T-helper 17 cell (primary cell): ENCODE measurements at places on chromosomes 3 and 15. TPM values are rescaled to one million over a fixed set of nuclear protein-coding genes. Genes with fewer than 3 reads are reported as not detected.

DNA sequence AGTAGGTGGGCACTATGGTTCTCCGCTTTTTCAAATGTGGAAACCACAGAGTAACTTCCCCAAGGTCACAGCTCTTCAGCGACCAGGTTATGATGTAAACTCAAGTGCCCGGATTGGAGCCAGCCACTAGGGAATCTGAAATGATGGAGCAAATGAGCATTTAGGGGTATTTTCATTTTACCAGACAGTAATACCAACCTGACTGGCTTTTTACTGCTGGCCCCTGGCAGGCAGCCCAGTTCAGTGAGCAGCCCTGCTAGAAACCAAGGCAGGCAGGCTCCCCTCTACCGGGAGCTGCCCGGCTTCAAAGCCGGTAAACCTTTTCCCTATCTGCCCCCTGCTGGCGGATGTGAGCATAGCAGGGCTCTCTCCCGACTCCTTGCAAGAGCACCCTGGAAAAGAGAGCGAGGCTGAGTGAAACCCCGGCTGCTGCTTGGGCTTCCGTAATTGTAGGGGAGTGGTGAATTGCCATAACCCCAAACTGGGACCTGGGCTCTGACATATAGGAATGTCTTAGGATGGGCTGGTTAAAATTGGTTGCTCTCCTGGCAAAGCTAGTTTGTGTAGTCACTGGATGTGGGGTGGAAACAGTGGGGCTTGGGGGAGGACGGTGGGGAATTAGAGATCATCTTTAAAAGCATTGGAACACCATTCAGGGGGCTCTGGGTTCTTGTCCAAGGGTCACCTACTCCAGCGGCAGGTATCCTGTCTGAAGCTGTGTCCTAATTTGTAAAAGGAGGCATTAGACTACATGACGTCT lies 98.0 kb upstream of the TNFAIP8L3 start:
- DNase-seq, result peak; percentile 60

DNA sequence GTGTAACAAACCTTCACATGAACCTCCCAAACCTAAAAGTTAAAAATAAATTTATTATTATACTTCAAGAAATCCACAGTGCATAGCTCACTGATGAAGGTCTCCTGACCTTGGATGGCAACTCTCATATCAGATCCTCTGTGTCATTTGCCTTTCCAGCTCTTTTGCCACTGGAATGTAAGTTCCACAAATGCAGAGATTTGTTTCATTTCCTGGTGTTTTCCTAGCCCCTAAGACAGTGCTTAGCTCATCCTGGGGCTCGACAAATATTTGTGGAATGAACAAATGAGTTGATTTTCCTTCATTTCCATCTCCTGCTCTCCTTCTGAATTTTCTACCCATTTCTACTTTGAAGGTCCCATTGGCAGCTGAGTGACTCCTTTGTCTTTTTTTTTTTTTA lies 56.0 kb downstream of the FRMD4B start:
- DNase-seq, result no peak

DNA sequence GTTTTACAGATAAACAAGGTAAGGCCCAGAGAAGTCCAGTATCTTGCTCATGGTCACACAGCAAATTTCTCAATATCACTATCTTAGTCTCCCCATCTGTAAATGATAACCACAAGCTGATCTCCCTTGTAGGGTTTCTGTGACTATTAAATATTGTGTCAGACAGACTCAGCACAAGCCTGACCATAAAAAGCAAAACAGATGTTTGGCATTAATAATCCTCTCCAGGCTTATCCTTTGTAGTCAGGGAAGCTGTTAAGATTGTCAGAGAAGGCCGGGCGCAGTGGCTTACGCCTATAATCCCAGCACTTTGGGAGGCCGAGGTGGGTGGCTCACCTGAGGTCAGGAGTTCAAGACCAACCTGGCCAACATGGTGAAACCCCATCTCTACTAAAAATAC lies 173.2 kb upstream of the PRICKLE2 start:
- DNase-seq, result no peak

DNA sequence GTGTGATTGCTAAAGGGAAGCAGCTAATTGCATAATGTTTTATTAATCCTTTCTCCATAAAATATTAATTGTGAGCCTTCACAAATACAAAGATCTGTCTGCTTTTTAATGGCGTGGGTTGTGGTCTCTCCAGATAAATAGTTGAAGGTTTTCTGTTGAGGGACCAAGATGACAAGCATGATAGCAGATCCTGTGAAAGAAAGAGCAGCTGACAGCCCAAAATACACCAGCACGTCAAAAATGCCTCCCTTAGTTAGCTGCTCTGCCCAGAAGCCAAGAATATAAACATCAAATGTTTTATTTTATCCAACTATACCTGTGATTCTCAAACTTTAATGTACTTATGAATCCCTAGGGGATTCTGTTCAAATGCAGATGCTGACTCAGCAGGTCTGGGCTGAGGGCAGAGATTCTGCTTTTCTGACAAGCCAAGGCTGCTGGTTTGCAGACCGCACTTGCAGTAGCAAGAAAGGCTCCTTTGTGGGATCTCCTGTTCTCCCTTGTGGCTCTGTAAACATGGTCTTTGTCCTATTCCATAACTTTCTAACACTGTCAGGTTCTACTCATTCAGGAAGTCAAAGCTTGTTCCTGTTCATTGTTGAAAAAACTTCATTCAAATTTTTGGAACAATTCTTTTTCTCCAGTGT lies 119.1 kb upstream of the SLC25A36 start:
- DNase-seq, result no peak

Gene ADAMTSL3
- total RNA-seq, result not detected

Gene SLC22A13
- 0.23 TPM for total RNA-seq
